ENCODE measurements at places on chromosomes 4 and X.
A peak's percentile ranks its signal among the peaks of the same experiment; 100 is the strongest.

GRCh38 chr4:172163215-172163614, 350.0 kb downstream of the GALNTL6 start:
- no peak for DNase-seq

DNA sequence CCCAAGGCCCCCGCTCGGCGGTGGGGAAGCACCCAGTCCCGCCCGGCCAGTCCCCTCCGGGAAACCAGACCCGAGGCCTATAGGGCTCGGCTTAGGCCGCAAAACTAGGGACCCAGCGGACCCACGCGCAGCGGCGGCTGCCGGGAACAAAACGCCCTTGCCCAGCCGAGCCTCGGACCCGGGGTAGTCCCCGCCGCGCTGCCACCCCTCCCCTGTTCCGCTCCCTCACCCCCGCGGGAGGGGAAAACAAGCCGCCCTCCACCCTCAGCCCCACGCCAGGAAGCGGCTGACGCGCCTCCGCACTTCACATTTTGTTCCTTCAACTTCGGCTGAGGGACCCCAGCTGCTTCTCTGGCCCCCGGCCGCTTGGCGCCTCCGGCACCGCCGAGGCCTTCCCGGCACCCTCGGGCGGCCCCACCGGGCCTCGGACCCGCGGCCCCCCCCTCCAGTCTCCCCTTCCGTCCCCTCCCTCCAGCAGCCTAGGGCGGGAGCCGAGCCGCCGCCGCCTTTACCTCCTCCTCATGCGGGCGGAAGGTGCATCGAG, 694 bp downstream of the PDS5A start:
- no peak for DNase-seq

- DNase-seq: no peak
Observed at GRCh38 chrX:150623583-150623982, 55.2 kb downstream of the MTM1 start.

DNA sequence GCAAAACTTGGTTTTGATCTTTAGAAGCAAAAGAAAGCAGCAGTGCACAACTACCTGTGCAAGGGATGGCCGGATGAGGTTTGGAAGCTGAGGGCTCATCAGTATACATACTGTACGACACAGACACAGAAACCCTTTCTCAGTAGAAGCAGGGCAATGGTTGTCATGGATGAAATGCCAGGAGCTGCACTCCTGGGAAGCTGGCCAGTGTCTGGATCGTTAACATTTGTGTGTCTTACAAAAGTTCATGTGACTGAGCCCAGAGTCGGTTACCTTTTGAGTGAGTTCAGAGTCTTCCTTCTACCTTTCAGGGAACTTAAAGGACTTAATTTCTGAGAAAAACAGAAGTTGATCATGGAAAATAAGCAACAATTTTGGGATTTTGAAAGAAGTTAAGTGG, 230.3 kb downstream of the APBB2 start:
- no peak for DNase-seq

- DNase-seq: peak; percentile 16
Observed at GRCh38 chrX:69156638-69157037, 8.6 kb downstream of the PJA1 start.

- no peak for DNase-seq
Observed at GRCh38 chr4:101295691-101296090, 51.6 kb downstream of the PPP3CA start.

GRCh38 chr4:41665636-41666207, 82.8 kb downstream of the PHOX2B start:
- DNase-seq: no peak

DNA sequence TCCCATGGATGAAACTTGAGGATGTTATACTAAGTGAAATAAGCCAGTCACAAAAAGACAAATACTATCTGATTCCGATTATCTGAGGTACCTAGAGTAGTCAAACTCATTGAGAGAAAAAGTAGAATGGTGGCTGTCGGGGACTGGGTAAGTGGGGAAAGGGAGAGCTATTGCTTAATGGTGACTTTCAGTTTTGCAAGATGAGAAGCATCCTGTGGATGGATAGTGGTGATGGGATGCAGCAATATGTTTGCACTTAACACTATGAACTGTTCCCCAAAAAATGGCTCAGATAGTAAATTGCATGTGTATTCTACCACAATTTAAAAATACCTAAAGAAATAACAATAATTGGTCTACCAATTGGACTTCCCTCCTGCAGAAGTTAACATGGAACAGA, 181.5 kb downstream of the SHROOM3 start:
- no peak for DNase-seq

DNA sequence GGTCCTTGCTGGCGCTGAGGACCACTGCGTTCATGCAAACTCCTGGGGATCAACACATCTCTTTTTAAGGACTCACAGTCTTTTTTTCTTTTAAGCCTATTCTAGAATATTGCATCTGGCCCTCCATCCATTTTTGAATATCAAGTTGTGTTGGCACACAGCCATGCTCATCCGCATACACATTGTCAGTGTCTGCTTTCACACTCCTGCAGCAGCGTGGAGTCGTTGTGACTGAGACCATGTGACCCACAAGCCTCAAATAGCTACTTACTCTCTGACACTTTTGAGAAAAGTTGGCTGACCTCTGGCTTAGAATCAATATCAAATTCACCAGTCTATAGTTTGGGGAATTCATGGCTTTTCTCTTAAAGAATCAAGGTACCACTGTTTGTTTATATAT, 191.8 kb upstream of the S100G start:
- no peak for DNase-seq

DNA sequence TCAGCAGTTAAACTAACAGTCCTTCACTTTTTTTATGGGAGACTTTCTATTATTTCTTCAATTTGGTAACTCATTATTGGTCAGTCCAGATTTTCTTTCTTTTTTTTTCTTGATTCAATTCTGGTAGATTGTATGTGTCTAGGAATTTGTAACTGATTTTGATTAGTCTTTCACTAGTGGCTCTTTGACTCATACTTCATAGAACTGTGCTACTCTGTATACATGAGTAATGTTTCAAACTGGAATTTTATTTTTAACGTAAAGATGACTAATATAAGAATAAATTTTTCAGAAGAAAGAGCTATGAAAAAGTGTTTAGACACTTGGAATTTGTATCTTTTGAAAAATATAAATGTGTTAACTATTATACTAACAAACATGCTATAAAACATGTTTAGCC, 813.0 kb downstream of the TRAM1L1 start:
- no peak for DNase-seq

- no peak for DNase-seq
Observed at GRCh38 chrX:38473701-38474100, 87.6 kb upstream of the TSPAN7 start.

Measured in ascending aorta (tissue), 2 donors.